ENCODE measurements at places on chromosomes 2 and 18. TPM values are rescaled to one million over a fixed set of nuclear protein-coding genes. Genes with fewer than 3 reads are reported as not detected.

DNA sequence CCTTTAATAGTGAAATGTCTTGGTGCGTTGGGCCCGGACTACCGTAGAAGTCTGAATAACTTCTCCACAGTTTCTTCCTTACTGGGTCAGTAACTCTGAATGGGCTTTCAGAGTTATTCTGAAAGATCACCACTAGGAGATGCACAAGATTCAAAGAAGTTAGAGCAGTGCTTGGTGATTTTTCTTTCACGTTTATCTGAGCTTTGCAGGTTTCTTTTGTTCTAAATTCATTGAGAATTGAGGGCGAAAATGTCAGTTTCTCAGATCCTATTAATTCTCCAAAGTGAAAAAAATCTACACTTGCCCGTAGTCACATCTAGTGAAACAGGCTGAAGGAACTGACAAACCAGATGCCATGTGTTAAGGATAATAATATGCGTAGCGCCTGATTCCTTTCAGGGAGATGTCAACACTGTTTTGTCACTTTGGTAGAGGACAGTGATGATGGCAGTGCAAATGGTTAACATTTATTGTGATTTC is 70.1 kb downstream of the QPCT start:
- H3K4me3 ChIP-seq = no peak overlapping the region
- H3K4me1 ChIP-seq = peaks cover 11% of the 10 kb centered on the region
- no peaks in the 10 kb centered on the region for H3K27me3 ChIP-seq
- no peak for DNase-seq

DNA sequence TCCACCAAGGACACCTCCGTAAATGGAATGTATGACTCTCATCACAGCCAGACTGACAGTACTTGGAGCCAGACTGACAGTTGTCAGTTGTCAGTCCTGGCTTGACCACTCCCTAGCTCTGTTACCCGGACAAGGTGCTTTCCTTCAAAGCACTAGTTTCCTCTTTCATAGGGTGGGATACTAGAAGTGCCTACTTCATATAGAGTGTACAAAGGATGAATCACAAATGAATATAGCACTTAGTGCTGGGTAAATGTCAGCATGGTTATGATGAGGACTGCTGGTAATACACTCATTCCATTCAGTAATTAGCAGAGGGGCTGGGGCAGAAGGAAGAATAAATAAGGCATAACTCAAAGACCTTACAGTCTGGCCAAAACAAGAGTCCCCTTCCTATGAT is 91.4 kb downstream of the ARL4C start:
- H3K36me3 ChIP-seq = no peaks in the 10 kb centered on the region
- no peak for DNase-seq
- no peaks in the 10 kb centered on the region for H3K27me3 ChIP-seq
- H3K27ac ChIP-seq = no peak overlapping the region

GRCh38 chr2:195533771-195534642 is 123.0 kb upstream of the SLC39A10 start:
- peaks cover 39% of the 10 kb centered on the region for H3K4me1 ChIP-seq
- no peaks in the 10 kb centered on the region for H3K27me3 ChIP-seq
- H3K36me3 ChIP-seq = no peaks in the 10 kb centered on the region
- DNase-seq = no peak
- no peak overlapping the region for H3K4me3 ChIP-seq

Gene CYTIP
- total RNA-seq = 40.5 TPM

Gene DSG1
- total RNA-seq = not detected

Gene MOGAT1
- 3.2 TPM for total RNA-seq

- no peaks in the 10 kb centered on the region for H3K4me1 ChIP-seq
- no peaks in the 10 kb centered on the region for H3K27me3 ChIP-seq
- H3K27ac ChIP-seq = no peak overlapping the region
- no peaks in the 10 kb centered on the region for H3K36me3 ChIP-seq
- no peak overlapping the region for H3K4me3 ChIP-seq
Measured at GRCh38 chr2:64348386-64349130, 105.4 kb upstream of the LGALSL start.

Gene CPO
- total RNA-seq = not detected

- no peak for DNase-seq
- H3K27me3 ChIP-seq = no peaks in the 10 kb centered on the region
- no peaks in the 10 kb centered on the region for H3K36me3 ChIP-seq
- no peaks in the 10 kb centered on the region for H3K4me1 ChIP-seq
- H3K27ac ChIP-seq = no peak overlapping the region
Measured at GRCh38 chr2:128405467-128405900, 86.8 kb upstream of the HS6ST1 start.

DNA sequence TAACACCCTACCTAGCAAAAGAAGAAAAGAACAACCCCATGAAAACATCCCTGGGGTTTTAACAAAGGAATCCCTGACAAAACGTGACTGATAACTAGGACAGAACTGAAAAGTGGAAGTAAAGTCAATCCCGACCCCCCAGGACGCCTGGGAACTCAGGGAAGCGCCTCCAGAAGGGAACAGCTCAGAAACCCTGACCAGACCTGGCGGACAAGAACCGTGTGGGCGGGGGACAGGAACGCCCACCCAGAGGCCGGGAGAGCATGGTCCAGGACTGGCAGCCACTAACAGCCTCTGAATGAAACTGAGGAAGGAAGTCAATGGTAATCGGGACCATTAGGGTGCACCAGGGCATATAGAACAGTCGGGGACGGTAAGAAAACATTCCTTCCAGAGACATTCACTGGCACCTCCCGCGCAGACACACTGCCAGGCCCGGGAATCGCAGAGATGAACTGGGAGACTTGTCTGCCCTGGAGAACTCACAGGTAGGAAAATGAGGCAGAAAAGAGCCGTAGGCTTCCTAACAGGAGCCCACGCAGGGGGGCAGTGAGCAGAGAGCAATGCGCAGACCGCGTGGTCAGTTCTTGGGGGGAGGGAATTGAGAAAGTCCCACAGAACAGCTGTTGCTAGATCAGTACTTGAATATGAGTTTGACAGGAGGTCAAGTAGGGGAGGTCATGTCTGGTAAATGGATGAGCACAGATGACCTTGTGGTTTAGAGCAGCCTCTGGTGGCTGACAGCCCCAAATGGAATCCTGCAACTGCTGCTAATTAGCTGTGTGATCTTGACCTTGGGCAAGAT is 1.3 kb upstream of the TBC1D8 start:
- H3K4me1 ChIP-seq = peaks cover 44% of the 10 kb centered on the region
- H3K4me3 ChIP-seq = peak overlapping the region; percentile 75
- peak overlapping the region; percentile 76 for H3K27ac ChIP-seq
- DNase-seq = no peak

DNA sequence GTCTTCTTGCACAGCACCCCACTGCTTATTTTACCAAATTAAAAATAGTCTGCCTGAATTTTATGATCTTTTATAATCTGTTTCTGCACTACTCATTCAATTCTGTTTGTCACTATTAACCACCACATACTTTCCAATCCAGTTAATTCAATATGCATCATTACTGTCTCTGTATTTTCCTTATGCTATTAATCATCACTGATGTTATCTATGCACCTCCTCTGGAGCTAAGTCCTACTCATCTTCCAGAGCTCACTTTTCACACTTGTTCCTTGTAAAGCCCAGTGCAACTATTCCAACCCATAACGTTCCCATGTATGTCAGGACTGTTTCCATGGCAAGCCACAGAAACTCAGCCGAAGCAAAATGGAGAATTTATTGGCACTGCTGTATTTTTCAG is 713.6 kb downstream of the PLCL1 start:
- H3K27me3 ChIP-seq = no peaks in the 10 kb centered on the region
- no peaks in the 10 kb centered on the region for H3K4me1 ChIP-seq
- no peak overlapping the region for H3K4me3 ChIP-seq
- H3K36me3 ChIP-seq = no peaks in the 10 kb centered on the region
- no peak overlapping the region for H3K27ac ChIP-seq
- DNase-seq = no peak

GRCh38 chr18:32899819-32900218 is 127.0 kb upstream of the KLHL14 start:
- H3K4me3 ChIP-seq = no peak overlapping the region
- DNase-seq = no peak
- no peaks in the 10 kb centered on the region for H3K36me3 ChIP-seq
- no peaks in the 10 kb centered on the region for H3K27me3 ChIP-seq

DNA sequence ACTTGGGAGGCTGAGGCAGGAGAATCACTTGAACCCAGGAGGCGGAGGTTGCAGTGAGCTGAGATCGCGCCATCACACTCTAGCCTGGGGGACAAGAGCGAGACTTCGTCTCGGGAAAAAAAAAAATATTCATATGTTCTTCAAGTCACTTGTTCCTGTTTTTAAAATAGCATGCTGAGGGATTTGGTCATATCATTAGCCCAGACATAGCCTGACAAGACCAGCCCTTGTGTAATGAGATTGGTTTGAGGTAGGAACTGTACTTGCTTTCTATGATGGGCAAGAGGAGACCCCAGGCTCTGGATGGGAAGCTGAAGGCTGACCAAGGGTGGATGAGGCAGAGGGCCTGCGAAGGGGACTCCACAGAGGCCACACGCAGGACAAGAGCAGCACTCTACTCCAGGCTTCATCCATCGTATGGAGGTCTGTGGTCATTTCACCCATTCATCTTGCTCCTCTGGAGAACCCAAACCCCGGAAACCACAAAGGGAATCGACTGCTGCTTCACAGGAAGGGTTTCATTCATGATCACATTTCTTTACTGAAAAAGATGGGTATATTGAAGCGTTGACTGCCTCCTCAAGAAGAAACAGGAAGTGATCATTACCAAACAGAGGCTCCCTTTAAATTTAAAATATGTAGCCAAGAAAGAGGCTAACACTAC is 87.1 kb upstream of the ZNF397 start:
- no peak overlapping the region for H3K27ac ChIP-seq
- no peaks in the 10 kb centered on the region for H3K36me3 ChIP-seq
- H3K4me1 ChIP-seq = no peaks in the 10 kb centered on the region
- no peak overlapping the region for H3K4me3 ChIP-seq

DNA sequence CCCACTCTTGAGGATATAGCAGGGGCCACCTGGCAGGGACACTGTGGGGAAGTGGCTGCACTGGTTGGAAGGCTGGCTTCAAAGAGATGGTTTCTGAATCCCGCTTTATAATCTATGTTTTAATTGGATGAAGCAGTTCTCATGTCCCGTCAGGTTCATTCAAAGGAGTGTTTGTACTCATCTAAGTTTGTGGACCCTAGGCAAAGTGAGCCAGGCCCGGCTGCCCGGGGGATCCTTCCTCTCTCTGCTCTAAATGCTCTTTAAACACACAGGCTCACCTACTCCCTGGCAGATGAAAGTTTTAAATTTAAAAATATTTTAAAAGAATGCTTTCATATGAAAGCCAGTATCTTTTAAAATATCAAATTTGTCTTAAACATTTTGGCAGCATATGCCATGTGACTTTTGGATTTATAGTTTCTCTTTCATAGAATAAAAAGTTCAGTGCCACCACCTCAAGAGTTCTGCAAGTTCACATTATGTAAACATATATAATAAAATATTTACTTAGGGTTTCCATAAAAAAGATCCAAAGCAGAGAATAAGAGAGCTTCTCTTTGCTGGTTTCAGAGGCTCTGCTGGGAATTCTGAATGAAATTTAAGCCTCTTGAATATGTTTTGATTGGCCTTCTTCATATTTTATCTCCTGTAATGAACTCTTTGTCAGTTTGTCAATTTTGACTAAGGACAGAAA is 143.5 kb upstream of the ALPP start:
- H3K27me3 ChIP-seq = no peaks in the 10 kb centered on the region
- H3K36me3 ChIP-seq = peaks cover 15% of the 10 kb centered on the region
- peaks cover 7% of the 10 kb centered on the region for H3K4me1 ChIP-seq
- H3K27ac ChIP-seq = no peak overlapping the region

DNA sequence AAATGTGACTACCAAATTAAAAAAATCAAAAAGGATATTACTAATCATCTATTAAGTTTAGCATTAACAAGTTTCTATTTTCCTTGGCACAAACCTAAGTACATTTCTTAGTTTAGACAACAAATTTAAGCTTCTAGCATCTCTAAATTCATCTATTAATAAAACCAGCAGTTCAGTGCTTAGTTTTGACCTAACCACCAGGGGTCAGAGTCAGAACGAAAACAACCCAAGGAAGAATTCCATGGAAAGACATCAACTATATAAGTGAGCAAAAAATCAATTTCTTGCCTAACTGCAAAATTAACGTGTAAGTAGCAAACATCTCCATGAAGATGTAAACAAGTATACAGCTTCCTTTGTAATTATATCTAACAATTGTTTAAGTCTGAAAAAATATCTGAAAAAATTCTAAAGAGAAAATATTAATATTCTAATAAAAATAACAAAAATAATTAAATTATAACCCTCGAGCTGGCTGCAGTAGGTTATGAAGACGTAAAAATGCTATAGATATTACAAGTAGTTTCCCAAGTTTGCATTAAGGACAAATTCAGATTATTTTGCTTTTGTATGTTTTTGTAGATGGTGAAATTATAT is 83.7 kb downstream of the CERKL start:
- H3K4me3 ChIP-seq = no peak overlapping the region
- H3K36me3 ChIP-seq = no peaks in the 10 kb centered on the region
- no peak overlapping the region for H3K27ac ChIP-seq
- no peak for DNase-seq
- H3K4me1 ChIP-seq = no peaks in the 10 kb centered on the region
- no peaks in the 10 kb centered on the region for H3K27me3 ChIP-seq

Gene GAD1
- total RNA-seq = not detected

DNA sequence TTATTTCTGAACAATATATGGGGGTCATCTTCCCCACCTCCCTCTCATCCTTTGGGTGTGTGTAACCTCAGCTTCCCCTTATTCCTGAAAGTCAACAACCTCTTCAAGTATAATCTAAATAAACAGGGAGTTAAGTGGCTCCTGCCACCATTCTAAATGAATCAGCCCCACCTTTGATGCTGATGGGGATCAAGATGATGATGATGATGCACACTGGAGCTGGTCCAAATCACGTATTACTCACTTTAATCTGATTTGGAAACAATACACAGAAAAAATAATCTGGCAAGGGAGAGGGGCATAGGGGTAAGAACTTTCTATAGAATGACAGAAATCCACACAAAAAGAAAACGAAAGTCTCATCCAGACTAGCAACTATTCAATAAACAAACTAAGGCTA is 7.1 kb downstream of the ACVR1 start:
- no peaks in the 10 kb centered on the region for H3K27me3 ChIP-seq
- H3K4me3 ChIP-seq = no peak overlapping the region

Gene MRPS9
- total RNA-seq = 15.1 TPM

All from lower lobe of right lung (tissue), 2 donors.